ENCODE measurements at places on chromosomes 2 and 18.

DNA sequence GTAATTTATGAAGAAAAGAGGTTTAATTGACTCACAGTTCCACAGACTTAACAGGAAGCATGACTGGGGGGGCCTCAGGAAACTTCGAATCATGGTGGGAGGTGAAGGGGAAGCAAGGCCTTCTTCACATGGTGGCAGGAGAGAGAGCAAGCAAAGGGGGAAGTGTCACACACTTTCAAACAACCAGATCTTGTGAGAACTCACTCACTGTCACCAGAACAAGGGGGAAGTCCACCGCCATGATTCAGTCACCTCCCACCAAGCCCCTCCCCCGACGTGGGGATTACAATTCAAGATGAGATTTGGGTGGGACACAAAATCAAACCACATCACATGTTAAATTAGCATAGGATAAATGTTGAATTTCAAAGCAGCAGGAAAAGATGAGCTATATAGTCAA lies 56.2 kb downstream of the STRADB start:
- no peak for DNase-seq

- no peak for DNase-seq
Observed at GRCh38 chr2:88885679-88886416, 194.4 kb downstream of the RPIA start.

- DNase-seq: no peak
Observed at GRCh38 chr18:76844742-76845477, 22.6 kb downstream of the ZNF236 start.

DNA sequence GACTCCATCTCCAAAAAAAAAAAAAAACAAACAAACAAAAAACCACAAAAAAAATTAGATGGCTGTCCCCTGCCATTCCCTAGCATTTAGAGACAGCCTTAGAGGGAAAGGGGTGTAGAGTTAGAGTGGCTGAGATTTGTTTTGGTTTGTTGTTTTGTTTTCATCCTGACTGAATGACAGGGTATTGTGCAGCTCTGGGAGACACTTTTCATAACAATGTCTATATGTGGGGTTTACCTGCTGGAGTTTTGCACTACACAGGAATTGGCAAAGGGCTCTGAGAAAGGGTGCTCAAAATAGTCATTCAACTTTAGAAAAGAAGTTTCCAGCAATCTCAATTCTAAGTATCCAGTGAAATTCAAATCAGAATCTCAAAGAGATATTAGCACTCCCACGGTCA lies 732.5 kb upstream of the CHAC2 start:
- no peak for DNase-seq

- DNase-seq: no peak
Observed at GRCh38 chr2:26683583-26683982, 8.9 kb upstream of the KCNK3 start.

GRCh38 chr2:195659982-195660890 lies 3.2 kb downstream of the SLC39A10 start:
- peak; percentile 54 for DNase-seq

GRCh38 chr18:31512203-31512764 lies 14.3 kb downstream of the DSG2 start:
- no peak for DNase-seq

GRCh38 chr2:74379851-74380789 lies at the start of gene DCTN1:
DCTN1 (minus strand) TSS chr2:74380311; CDS start chr2:74380037, 274 bp downstream.
- DNase-seq: no peak

DNA sequence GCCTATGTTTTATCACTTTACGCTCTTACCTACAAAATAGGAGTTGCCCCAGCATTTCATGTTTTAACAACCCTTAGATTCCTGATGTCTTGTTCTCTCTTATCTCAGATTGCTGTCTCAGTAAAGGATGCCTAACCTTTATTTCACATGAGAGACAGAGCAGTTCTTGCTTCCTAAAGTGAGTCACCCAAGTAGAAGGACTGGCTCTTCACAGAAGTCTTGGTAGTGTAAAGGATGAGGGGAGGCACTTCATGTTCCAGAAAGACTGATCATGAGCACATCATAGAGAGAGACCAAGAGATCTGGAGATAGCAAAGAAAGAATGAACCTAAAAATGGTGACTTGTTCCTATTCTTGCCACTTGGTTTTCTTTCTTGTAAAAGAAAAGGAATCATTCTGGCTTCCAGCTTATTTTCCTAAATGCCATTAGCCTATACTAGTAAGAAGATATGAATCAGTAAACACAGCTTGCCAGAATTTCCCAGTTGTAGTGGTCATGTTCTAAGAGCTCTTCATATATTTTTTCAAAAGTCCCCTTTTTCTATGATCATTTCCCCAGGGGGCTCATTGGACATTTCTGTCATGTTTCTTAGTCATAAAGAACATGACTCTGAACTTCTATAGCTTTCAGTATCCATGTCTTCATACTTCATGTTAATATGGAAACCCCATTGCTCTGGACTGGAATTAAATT lies 54.9 kb downstream of the MAPRE2 start:
- DNase-seq: no peak

GRCh38 chr18:60339018-60339417 lies 33.6 kb downstream of the MC4R start:
- DNase-seq: no peak

DNA sequence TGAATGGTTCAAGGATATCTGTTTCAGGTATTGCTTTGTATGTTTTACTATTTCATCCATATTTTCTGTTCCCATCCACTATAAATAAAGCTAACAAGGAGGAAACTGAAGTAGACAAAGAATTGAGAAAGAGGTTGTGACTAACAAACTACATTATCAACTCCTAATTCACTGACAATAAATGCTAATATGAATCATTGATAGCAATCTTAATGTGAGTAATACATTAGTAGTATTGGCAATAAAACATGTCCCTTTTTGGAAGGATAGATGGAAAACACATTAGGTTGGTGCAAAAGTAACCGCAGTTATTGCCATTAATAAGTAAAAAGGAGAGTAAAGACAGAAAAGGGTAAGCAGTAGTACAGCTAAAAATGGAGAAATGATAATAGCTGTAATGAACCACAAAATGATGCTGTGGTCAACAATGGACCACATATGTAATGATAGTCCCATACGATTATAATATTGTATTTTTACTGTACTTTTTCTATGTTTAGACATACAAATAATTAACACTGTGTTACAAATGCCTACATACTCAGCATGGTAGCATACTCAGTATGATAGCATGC lies 104.7 kb downstream of the THADA start:
- no peak for DNase-seq

DNA sequence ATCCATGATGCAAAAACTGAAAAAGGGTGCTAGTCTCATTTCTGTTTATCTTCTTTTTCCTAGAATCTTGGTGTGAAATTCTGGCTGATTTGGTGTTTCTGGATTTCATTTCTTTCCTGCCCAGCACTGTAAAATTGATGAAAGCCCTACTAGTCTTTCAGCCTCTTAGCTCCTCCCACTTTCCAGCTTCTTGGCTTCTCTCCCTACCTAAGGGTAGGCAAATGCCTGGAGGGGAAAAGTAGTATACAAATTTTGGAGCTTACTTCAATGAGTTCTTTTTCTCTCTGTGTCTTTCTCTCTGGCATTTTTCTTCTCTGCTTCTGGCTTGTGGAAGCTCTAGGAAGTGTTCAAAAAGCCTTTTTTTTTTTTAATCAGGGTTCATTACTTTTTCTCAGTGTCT lies 160.5 kb downstream of the XIRP2 start:
- DNase-seq: no peak

- no peak for DNase-seq
Observed at GRCh38 chr2:12982149-12982584, 265.4 kb downstream of the TRIB2 start.

DNA sequence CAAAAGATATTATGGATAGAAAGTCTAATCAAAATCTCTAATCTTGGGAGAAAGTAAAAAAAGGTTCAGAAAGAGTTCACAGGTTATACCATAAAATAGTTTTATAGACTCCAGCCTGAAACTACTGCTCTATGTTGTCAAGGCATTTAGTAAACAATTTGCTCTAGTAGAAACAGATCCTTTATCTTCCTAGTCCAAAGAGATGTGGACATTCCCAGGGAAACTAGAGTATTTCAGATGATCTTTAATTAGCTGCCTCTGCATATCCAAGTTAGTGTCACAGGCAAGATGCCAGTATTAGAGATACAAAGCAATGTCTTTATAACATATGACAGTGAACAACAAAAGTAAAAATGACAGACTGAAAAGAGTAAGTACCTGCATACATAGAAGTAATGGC lies 708.6 kb downstream of the CCDC85A start:
- DNase-seq: no peak

GRCh38 chr2:23497536-23497935 lies 112.6 kb downstream of the KLHL29 start:
- no peak for DNase-seq

DNA sequence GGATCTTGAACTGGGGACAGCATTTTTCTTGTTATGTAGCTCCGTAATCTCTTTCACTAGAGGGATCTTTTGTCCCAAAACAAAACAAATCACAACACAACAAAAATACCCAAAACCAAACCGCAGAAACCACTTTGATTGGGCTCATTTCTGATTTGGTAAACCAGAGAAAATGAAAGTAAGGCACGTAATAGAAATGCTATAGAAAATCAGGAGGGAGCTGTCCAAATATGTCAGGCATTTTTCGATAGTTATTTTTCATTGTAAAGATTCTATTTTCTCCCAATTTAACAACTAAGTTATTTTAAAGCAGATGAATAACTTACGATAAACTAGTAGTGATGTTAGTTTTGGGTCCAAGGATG lies 406.5 kb downstream of the XIRP2 start:
- peak; percentile 15 for DNase-seq

DNA sequence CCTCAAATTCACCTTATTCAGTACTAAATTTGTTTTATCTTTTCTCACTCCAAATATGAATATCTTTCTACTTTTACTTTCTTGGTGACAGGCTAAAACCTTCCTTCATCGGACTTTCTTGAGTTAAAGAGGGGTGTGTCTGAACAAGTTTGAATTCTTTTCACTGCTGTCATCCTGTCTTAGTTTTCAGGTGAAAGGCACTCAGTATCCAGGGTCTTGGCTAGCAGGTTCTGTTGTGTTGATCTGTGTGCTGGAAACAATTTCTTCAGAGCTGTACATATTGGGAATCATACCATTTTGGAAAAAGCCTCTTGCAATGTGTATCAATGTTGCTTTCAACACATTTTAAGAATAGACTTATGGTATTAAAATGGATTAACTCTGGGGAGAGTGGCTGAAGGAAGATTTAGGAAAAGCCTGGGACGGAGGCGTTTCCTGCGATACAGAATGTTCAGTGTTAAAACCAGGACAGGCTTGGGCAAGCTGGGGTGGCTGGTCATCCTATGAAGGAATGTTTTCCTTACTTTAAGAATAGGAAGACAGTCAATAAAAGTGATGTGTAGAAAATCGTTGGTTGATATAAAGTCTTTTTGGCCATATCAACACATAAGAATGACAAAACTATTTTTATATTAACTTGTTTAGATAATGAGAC lies 350.7 kb upstream of the SPRED2 start:
- no peak for DNase-seq

DNA sequence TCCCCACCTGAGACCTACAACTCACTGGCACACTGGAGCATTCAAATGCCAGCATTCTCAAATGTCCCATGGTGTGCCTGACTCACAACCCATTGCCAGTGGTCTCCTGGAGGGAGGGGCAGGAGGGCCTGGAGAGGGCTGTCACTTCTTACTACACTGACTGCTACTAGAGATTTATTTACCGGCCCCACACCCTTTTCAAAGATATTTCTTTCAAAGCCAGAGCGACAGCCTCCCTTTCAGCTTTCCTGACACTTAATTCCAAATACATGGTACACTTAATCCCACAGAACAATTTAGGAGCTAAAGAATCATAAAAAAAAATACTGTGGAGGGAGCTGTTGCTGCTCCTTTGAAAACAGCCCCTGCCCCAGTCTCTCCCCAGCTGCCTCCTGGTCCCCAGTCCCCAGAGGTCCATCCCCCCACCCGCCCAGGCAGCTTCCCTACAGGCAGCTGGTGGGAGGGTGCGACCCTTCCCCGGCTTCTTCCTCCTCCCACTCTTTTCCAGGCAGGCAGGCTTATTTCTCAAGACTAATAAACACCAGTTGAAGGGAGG lies 129.1 kb upstream of the SMAD2 start:
- DNase-seq: peak; percentile 77

GRCh38 chr2:84327645-84328249 lies 131.3 kb downstream of the SUCLG1 start:
- DNase-seq: no peak

- no peak for DNase-seq
Observed at GRCh38 chr2:65969161-65969560, 465.8 kb upstream of the MEIS1 start.

DNA sequence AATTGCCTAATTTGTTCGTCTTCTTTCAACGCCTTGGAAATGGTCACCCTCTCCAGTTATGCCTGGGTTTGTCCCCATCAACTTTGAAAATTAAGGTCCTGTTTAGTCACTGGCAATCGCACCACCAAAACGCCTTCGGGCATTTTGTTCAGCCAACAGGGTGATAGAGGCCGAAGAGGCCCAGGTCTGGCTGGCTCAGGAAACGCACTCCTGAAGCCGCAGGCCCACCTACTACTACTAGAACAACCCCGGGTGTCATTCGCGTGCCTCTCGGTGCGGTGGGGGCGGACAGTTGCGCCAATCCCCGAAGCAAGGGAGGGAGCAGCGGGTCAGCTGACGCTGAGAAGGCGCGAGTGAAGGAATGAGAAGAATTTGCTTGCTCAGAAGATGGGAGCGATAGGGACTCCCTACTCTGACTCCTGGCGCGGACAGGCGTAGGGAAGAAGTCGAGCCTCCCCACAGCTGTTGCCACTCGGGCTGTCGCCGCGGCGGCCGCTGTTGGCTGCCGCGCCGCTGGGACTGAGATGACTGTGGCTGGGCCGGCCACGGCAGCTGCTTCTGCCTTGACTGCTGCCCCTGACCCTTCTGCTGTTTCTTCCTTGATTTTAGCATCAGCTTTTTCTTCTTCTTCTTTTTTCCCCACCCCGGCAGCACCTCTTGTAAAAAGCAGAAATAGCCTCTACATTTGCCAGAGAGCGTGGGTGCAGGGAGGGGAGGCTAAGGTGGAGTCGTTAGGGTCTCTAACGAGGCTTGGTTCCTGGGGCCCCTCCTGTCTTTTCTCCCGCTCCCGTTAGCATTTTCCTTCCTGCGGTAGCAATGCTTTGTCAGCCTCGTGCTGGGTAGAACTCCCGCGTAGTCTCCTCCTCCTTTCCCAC lies 387.6 kb downstream of the FIGN start:
- DNase-seq: peak; percentile 64
